ENCODE measurements at places on chromosomes 11 and 22.
A peak's percentile ranks its signal among the peaks of the same experiment; 100 is the strongest.

DNA sequence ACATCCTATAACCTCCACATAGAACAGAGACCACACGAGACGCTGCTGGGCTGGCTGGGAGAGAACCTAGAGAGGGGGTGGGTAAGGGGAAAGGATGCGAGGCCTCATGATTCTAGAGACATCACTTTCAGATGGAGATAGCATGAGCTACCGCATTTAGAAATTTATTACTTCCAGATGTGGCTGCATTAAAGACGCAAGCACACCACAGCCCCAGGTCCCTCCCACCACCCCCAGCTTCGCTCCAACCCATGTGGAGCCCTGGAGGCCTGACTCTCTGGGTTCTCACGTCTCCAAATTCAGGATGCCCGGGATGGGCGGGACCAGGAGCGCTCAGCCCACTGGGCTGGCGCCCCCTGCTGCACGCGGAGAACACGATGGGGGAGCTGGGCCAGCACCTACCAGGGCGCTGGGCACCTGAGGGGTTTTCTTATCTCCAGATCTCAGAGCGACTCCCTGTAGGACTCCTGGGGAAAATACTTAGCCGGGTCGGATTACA is 13.6 kb downstream of the MRPL21 start:
- DNase-seq: no peak

- no peak for DNase-seq
Observed at GRCh38 chr11:119935349-119935925, 202.5 kb downstream of the TRIM29 start.

- DNase-seq: no peak
Observed at GRCh38 chr11:125350206-125351032, 145.6 kb downstream of the FEZ1 start.

DNA sequence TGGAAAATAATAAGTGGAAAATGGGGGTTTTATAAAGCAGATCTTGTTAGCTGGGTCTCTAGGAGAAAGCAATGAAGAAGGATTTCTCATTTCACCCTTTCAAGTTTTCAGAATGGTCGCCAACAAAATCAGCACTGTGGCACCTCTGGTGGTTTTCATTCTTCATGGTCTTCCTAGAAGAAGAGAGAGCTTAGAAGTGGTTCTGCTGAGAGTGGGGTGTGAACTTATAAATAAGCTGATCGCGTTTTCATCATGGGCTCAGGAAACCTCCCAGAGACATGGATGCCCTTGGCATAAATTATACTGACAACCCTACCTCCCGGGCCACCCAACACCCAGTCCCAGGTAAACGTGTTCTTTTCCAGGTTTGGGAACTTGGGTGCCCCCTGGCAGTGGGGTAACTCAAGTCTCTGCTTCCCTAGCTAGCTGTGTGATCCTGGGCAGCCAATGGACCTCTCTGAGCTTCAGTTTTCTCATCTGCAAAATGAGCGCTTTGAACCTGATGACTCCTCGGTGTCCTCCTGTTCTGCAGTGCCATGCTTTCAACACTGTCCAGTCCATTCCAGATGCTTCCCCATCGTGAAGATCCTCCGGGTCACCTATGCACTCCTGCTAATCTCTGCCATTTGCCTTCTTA is 72.6 kb upstream of the GRAMD1B start:
- no peak for DNase-seq

DNA sequence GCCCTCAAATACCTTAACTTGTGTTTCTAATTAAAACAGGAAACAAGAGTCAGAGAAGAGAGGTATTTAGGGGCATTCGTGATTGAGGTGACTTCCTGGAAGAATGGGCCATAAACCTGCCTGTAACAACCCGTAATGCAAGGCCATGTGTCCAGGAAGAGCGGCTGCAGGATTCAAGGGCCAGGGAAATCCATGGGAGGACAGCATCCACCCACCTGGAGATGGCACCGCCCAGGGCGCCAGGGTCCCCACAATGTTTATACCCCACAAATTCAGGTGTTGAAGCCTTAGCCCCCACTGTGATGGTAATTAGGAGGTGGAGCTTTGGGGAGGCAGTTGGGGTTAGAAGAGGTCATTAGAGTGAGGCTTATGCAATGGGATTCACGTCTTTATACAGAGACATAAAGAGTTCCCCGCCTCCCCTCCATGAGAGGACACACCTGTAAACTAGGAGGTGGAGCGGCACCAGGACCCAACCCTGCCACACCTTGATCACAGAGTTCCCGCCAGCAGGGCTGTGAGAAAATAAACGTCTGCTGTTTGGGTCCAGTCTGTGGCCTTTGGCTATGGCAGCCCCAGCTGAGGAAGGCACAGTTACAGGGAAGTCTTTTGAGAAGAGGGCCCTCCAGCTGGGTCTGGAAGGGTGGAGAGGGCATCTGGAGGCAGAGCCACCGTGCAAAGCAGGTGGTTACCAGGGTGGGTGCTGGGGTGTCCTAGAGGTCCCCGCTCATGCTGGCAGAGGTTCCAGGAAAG is 1394.3 kb downstream of the TBC1D22A start:
- DNase-seq: no peak

- DNase-seq: peak; percentile 54
Observed at GRCh38 chr11:61814247-61814957, 2.4 kb downstream of the FADS1 start.

DNA sequence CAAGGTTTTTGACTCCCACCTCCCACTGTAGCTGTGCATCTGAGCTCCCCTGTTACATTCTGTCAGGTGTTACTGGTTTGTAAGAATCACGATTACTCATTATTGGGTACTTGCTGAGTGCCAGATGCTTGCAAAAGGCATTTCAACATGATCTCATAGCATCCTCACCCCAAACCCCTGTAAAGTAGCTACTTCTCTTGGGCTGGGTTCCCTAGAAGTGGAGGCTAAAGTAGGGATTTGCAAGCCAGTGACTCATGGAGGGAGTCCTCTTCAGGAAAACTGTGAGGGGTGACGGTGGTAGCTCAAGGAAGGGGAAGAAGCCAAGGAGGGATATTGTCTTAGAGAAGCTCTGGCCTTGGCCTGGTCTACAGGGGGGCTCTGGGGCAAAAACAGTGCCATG is 78.6 kb downstream of the TIMP3 start:
- no peak for DNase-seq

DNA sequence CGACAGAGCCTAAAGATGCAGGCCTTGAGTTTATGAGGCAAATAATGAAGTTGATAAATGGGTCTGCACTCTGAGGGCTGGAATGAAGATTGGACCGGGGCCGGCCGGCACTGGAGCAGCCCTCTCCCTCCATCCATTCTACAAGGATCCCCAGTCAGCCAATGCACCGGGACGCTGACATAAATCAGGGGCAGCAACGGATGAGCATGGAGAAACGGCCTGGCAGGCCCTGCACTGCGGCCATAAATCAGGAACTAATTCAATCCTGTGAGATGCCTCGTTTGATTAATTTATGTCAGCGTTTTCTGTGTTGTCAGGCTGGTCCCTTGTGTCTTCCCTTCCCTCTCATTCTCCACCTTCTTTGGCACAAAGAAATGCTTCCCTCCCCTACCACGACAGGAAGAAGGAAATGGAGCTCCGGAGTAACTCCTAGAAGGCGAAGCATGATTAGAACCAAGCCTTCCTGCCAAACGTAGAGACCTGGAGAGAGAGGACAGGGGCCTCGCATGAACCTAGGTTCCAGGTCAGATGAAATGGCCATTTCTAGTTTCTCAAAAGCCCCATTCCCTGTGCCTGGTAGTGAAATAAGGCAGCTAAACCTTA is 358.4 kb downstream of the OPCML start:
- DNase-seq: no peak

GRCh38 chr11:35061516-35062440 is 77.2 kb upstream of the CD44 start:
- no peak for DNase-seq

DNA sequence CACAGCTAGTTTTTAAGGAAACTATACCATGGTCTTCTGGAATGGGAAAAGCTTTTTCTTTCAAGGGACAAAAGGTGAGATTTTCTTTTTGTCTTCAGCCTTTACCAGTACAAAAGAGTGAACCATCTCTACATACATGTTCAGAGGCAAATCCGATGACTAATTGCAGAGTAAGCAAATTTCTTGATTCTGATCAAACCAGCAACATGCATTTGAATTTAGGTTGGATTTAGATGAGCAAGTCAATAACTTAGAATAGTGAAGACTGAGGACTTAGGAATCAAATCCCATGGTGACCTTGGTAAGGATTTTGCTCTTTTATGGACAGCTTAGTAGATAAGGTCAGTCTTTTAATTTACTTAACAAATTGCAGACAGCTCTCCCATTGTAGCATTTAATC is 65.9 kb upstream of the BLID start:
- no peak for DNase-seq

GRCh38 chr11:103499710-103500340 is 390.6 kb downstream of the DYNC2H1 start:
- DNase-seq: no peak

- no peak for DNase-seq
Observed at GRCh38 chr22:23826510-23827350, 12.1 kb downstream of the DERL3 start.

DNA sequence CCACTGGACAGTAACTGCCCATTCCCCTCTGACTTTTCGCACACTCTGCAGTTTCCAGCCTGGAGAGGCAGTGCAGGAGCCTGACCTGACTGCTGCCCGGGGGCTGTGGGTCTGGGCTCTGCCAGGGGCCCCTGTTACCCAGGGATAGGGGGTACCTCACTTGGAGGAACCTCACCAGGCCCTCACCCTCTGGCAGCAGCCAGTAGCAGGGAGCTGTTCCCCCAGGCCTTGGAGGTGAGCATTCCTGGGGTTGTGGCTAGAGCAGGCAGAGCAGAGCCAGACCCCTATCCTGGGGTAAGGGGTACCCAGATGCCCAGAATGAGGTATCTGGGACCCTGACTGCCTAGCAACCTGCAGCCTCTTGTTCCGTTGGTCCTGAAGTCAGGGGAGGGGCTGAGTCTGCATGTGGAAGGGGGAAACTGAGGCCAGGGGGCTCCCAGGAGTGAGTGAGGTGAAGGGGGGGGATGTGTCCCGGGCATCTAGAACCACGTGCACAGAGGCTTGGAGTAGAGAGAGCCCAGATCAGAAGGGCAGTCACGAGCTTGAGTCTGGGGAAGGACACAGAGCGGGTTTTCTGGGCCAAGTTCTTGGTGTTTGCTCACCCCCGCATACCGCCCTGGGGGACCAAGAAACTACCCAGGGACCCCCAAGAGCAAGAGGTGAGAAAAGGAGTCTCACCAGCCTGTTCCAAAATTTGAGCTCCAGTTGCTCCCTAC is 43.9 kb upstream of the ACCSL start:
- DNase-seq: peak; percentile 33

DNA sequence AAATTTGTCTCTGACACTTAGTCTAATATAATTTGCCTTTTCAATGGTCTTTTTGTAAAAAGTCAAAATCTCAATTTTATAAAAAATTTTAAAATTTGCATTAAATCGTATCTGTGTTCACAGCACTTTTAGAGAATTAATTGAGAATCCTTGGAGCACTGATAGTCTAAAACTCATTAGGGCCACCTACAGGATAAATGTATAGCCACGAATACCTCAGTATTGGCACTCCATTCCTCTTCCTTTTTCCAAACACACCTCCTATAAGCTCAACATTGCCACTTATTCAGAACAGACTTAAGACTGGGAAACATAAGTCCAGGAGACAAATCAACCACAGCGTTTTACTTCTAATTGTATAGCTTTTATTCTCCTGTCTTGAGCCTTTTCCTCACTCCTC is 776.0 kb upstream of the ARHGAP42 start:
- DNase-seq: no peak

- DNase-seq: no peak
Observed at GRCh38 chr11:27234961-27235360, 128.1 kb downstream of the CCDC34 start.

GRCh38 chr11:111384494-111384893 is 5.4 kb upstream of the POU2AF1 start:
- DNase-seq: no peak

GRCh38 chr11:44366741-44367140 is 56.8 kb upstream of the ALX4 start:
- DNase-seq: no peak

GRCh38 chr11:105700271-105700670 is 90.4 kb downstream of the GRIA4 start:
- no peak for DNase-seq

DNA sequence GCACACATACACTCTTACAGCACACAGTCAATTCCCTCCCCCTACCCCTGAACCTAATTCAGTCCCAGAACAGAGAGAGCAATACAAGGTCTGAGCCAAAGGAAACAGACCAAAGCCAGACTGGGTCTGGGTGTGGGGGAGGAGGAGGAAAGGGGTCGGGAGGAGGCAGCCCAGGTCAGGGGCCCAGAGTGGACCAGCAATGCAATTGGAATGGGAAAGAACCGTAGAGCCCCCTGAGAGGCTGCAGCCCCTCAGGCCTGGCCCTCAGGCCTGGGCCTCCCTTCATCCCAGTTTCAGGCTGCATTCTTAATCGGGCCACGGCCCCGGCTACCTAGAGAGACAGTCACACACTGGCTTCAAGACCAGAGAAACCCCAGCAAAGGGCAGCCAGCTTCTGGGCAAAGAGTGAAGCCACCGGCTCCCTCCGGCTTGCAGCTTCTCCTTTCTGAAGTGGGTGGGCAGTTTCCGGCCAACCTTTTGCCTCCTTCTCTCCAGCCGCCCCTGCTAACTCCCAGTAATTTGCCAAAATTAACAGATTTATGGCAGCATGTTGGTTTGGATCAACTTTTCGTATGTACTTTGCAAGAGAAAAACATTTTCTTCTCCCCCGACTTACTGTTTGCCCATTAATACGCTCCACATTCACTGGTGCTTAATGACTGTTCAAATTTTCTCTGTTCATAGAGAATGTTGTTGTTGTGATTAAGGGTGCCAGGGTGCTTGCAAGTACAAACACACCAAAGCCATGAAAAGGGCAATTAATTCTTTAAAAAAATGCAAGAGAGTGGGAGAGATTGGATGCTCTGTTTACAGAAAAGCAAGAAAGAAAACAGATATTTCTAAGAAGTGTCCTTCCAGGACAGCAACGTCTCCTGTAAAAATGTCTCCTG is 488.3 kb downstream of the MN1 start:
- no peak for DNase-seq
